ENCODE measurements at places on chromosomes 1 and 21.

- DNase-seq = no peak
Observed at GRCh38 chr1:214321705-214322453, 40.9 kb downstream of the SMYD2 start.

DNA sequence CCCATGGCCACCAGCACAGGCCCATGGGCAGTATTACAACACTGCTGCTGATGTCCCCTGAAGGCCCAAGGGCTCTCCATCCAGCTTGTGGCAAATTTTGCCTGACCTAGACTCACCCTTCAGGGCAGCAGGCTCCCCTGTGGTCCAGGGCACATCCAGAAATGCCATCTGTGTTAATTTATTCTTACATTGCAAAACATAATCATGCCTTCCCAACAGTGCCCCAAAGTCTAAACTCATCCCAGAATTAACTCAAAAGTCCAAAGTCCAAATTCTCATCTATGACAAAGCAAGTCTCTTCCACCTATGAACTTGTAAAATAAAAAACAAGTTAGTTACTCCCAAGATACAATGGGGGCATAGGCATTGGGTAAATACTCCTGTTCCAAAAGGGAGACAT, 13.3 kb downstream of the VN1R5 start:
- DNase-seq = no peak

GRCh38 chr1:152745289-152745704, 12.5 kb upstream of the KPRP start:
- DNase-seq = peak; percentile 67

DNA sequence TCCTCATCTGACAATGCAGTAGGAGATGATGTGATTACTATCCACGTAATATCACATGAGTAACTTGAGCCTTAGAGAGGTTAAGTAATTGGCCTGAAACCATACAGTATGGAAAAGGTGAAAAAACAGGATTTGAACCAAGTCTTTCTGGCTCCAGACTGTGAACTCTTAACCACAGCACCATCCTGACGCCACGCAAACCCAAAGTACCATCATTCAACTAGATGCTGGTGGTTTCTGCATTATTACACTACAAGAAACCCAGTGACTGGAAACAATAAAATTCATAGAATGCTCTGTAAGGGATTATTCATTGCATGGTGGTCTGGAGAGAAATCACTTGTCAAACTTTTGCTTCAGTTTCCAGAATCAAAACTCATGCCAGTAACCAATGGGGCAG, 90.7 kb downstream of the MAB21L3 start:
- DNase-seq = no peak

DNA sequence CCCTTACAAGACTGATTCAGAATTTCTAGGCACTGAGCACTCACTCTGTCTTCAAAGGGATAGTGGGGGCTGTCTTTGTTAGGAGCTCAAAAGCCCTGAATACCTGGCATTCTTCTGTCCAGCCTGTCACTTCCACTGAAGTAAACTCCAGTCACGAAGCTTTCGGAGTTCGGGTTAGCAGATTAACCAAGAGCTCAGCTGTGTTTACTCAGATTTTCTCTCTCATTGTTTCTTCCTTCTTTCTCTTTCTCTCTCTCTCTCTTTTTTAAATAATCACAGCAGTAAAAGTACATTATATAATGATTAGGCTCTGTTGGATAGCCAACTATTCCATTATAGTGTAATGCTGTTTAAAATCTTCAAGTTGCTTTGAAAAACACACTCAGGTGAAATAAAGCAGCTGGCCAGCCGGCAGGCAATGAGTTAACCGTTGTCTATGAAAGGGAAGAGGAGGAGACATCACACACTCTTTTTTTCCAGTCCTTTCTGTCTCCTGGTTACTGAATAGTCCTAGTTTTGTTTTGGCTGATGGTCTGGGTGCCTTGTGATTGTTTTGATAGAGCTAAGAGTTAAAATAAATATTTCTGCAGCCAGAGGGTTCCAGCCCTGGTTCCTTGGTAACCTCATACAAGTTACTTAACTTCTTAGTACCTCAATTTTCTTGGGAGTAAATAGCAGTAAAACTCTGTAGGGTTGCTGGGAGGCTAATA, 89.8 kb downstream of the ADSS2 start:
- DNase-seq = no peak

GRCh38 chr1:204894606-204895005, 23.9 kb downstream of the NFASC start:
- DNase-seq = no peak

DNA sequence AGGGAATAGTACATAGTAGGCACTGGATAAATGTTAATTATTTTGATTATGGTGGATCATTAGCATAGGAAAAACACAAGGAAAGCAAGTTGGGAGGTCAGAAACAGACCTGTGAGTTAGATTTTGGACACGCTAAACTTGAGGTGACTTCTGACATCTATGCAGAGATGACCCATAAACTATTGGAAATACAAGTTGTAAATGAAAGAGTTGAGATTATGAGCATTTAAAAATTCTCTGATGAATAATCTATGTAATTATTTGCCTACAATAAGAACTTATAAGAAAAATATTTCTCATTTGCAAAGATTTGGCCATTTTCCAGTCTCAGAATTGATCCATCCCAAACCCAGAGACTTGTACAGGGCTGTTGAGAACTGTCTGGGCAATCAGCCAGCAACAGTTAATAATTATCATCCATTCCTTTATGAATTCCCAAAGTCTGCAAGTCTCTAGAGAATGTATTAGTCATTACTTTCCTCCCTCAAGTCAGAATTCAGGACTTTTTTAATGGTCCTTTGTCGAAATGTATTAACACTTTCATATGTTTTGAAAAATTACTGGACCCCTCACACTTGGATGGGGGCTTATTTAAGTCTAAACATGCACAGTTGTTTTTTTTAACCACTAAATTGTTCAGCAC, 19.4 kb upstream of the SLAMF6 start:
- no peak for DNase-seq

DNA sequence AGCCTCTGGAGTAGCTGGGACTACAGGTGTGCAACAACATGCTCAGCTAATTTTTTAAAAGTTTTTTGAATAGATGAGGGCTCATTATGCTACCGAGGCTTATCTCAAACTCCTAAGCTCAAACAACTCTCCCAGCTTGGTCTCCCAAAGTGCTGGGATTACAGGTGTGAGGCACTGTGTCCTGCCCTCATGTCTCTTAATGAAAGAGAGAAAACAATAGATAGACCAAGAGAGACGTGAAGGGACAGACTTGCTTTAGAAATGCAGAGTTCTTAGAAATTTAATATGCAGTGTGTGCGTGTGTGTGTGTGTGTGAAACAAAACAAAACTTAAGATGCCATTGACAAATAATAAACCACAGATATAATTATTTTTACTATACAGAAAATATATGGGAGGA, 105.2 kb downstream of the ST3GAL3 start:
- no peak for DNase-seq

DNA sequence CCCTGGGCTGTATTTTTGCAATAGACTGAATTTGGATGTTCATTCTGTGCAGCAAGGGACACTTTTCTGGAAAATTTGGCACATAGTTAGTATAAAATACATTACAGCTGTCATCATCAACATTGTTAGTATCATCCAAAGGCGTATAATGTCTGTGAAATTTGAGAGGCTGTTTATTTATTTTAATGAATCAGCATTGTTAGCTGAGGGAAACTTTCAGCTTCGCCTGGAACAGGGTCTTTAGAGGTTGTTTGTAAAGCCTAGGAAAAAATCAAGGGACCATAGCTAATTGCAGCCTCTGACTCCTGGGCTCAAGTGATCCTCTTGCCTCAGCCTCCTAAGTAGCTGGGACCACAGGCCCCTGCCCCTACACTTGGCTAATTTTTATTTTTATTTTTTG, 106.8 kb upstream of the USP24 start:
- DNase-seq = no peak

DNA sequence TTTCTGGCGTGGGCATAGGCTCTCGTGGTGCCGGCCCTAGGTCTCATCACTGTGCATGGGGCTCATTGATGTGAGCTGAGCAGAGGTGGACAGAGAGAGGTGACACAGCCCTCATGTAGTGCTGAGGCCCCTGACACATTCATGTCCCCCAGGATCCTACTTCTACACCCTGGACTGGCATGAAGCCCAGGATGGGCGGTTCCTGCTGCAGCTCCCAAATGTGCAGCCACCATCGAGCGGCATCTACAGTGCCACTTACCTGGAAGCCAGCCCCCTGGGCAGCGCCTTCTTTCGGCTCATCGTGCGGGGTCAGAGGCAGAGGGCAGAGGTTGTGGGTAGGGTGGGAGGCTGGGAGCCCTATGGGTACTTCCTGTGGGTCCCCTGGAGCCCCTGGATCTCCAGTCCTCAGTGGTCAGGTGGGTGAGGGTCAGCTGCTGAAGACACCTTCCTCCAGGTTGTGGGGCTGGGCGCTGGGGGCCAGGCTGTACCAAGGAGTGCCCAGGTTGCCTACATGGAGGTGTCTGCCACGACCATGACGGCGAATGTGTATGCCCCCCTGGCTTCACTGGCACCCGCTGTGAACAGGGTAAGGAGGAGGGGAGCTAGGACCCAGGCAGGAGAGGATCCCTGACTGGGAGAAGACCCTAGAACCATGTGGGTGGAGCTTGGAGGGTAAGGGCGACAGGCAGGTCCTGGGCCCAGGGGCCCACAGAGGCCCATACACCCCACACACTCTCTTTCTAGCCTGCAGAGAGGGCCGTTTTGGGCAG, 6.1 kb downstream of the TIE1 start:
- no peak for DNase-seq

DNA sequence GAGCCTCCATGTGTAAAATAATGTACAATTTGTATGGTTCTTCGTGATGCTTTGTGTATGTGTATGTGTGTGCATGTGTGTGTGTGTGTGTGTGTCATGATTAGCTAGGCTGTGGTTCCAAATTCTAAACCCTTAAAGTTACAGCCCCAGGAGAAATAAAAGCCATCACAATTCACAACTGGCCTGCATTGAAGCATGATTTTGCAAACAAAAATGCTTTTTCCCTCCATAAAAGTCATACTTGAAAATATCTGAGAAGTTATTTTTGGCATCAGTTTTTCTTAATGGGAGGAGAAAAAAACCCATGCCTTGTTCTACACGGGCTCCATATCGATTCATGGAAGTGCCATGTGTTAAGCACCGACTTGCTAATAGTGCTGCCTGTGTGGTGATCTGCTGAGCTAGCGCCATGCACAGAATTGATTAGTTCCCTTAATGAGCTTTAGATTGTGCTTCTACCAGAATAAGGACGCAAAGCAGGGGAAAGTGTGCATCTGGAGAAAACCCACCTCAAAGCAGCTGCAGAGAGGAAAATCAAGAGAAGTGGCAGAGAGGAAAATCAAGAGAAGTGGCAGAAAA, 207.3 kb downstream of the DSCAM start:
- no peak for DNase-seq

GRCh38 chr1:109373126-109373525, 24.6 kb downstream of the SORT1 start:
- DNase-seq = peak; percentile 21

DNA sequence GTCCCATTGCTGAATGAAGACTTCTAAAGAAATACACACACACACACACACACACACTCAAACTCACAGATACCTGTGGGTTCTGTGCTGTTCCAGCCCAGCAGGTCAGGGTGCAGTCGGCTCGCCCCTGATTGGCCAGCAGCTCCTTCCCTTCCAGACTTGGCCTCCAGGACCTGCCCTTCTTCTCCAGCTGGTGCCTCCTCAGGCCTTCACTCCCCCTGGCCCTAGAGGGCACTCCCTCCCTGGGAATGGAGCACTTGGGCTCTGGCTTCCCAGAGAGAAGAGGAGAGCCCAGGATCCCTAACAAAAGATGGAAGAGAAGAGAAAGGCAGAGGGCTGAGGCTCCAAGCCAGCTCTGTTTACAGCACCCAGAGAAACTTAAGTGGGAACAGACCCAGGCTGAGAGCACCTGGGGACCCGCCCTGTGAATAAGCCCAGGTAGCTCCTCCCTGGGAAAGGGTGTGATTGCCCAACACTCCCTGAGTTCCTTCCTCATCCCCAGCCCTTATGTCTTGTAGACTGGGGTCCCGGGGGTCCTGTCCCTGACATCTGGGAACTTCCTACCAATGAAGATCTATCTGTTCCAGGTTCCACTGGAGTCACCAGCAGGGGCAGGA, at the start of gene PGLYRP3:
Gene PGLYRP3, minus strand, starts transcription at position 383 of the 617 bp plus-strand sequence. CDS start 2,287 bp downstream, outside the sequence.
- DNase-seq = peak; percentile 72

DNA sequence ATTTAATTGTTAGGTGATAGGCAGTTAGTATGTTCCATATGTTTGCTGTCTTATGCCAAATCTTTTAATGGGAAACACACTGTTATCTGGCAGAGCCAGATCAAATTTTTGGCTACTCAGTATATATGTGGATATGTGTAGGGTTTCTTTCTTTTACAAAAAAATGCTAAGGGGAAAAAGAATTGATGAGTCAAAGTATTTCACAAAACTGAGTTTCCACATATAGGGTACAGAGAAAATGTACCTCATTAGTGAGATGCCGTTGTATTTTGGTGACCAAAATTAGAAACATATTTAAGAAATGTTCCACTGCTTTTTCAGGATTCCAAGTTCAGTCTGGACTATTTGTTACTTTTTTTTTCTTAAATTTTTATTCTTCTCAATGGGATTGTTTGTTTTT, 201.2 kb upstream of the PTGFR start:
- DNase-seq = no peak

DNA sequence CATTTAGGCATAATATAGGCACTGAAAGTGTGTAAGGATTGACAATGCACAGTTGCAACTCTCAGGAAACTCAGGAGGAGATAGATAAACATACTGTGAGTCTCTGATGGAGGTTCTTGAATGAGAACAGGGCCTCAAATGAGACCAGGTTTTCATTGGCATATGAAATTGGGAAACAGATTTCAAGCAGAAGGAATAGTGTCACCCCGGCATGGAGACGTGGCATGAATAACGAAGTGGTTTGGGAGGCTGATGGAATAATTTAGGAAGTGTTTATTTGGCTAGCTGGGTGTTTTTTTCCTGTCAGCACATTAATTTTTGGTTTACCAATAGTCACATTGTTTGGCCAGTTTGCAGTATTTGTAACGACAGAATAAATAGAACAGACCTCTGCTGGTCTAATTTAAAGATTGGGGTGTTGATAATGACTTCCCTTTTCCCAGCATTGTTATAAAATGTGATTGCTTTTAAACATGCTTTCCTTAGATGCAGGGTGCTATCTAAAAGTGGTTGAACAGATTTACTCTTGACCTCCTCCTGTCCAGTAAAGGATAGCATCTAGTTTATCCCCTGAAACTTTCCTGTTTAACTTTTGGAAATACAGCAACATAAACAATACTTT, 132.0 kb downstream of the C1orf21 start:
- DNase-seq = no peak

- DNase-seq = no peak
Observed at GRCh38 chr21:37562920-37563640, 196.5 kb downstream of the DYRK1A start.

- no peak for DNase-seq
Observed at GRCh38 chr1:24558902-24559791, 3.3 kb downstream of the NCMAP start.

- DNase-seq = no peak
Observed at GRCh38 chr1:187143783-187144182, 315.0 kb downstream of the PLA2G4A start.
